ENCODE measurements at places on chromosomes 3 and 15.
A peak's percentile ranks its signal among the peaks of the same experiment; 100 is the strongest.

GRCh38 chr3:141240687-141241615, 9.3 kb downstream of the PXYLP1 start:
- no peak for DNase-seq

GRCh38 chr3:53380306-53380705, 33.0 kb upstream of the DCP1A start:
- no peak for DNase-seq

DNA sequence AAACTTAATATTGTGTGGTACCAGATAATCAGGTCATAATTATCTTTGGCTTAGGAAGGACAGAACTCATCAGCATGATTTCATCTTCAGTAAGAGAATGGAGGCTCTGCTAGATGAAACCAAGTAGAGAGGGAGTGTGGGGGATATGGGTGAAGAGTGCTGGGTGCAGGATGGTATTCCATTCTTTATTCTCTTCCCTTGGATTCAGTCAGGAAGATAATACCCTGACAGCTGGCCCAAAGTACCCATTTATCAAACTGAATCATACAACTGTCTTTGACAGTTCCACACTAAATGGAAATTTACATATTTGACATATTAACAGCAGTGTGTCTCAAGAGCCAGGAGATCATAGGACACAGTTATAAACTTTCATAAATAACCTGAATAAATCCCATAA, 44.7 kb downstream of the GOLIM4 start:
- DNase-seq, result no peak

DNA sequence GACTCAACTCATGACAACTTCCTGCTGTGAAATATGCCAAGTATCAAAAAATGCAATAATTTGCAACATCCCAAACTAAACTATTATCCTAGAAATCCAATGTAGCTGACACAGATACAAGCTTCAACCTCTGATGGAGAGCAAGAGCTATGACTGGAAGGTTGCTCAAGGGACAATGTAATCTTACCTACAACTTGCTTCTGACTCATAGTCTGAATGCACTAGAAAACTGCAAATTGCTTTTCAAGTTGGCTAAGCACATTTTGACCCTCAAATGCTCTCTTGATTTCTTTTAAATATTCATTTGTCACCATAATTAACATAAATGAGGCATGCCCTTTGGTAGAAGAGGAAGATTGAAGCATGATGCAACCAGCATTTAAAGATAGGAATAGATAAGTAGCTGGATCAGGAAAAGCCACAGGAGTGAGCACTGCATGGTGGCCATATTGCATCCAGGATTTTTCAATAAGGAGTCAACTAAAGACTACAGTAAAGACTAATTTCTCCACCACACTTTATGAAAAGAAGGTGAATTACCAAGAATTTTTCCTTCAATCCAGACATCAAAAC, 630.8 kb upstream of the GBE1 start:
- DNase-seq, result no peak

GRCh38 chr15:51982770-51983103, 11.2 kb upstream of the LEO1 start:
- no peak for DNase-seq

DNA sequence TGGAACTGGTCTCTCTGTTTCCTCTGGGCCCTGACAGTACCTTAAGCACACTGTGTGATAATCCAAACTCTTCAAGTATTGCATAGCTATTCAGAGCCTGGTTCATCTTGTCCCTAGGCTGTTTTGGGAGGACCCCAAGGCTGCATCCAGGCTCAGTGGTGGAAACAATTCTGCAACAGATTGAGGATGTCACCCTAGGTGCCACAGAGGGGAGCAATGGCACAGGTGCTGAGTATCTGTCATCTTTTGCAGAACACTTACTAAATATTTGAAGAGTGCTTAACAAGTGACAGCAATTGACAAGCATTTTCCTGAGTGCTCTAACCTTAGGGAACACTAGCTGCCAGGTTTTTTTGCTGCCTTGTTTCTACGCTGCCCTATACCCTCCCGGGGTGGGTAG, 27.8 kb downstream of the STARD5 start:
- DNase-seq, result no peak

- no peak for DNase-seq
Observed at GRCh38 chr15:28931828-28932227, 46.1 kb downstream of the APBA2 start.

DNA sequence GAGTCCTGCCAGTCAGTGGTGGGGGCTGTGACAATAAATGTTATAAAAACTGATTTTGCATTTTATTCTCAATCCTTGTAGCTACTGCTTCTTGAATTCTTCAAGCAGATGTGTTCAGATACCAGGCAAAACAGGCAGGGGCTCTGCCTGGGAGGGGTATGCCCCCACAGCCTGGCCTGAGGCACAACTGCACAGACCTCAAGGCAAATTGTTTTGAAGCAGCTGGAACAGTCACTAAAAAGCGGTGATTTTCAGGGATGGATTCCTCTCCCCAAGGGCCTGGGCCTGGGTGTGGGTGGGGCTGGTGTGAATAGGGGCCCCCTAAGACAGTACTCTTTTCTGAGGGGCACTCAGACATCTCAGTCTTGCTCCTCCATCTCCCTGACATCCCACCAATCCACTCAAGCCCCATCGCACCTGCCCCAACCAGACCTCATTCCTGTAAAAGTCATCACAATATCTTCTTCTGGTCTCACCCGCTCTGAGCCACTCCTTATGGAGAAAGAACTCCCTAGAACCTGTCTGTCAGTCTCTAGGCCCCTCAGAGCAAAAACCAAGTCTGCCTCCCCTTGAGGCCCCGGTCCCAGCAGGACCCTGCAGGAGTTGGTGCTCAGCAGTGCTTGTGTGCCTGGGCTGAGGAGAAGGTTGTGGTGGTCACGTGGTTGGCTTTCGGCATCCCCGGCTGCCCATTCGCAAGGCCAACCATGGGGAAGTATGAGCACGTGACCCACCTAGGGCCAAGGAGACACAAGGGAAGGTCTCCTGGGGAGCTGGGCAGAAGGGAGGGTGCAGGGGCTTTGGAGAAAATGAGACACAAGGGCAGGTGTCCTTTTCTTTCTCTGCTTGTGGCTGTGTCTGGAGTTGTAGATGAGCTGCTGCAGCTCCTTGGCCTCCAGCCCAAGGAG, 2.9 kb upstream of the PSTPIP1 start:
- DNase-seq, result no peak

GRCh38 chr15:94526071-94526689, 294.8 kb downstream of the MCTP2 start:
- DNase-seq, result peak; percentile 13

- DNase-seq, result no peak
Observed at GRCh38 chr15:63194880-63195568, 5.6 kb downstream of the RAB8B start.

- DNase-seq, result no peak
Observed at GRCh38 chr3:126337980-126338651, 19.1 kb downstream of the KLF15 start.

GRCh38 chr15:86905625-86906256, 826.1 kb downstream of the AGBL1 start:
- DNase-seq, result no peak

GRCh38 chr3:178500631-178501030, 35.6 kb upstream of the KCNMB2 start:
- no peak for DNase-seq

GRCh38 chr3:193780397-193780796, 187.4 kb downstream of the OPA1 start:
- no peak for DNase-seq

- no peak for DNase-seq
Observed at GRCh38 chr3:18405141-18405540, 20.0 kb downstream of the SATB1 start.

DNA sequence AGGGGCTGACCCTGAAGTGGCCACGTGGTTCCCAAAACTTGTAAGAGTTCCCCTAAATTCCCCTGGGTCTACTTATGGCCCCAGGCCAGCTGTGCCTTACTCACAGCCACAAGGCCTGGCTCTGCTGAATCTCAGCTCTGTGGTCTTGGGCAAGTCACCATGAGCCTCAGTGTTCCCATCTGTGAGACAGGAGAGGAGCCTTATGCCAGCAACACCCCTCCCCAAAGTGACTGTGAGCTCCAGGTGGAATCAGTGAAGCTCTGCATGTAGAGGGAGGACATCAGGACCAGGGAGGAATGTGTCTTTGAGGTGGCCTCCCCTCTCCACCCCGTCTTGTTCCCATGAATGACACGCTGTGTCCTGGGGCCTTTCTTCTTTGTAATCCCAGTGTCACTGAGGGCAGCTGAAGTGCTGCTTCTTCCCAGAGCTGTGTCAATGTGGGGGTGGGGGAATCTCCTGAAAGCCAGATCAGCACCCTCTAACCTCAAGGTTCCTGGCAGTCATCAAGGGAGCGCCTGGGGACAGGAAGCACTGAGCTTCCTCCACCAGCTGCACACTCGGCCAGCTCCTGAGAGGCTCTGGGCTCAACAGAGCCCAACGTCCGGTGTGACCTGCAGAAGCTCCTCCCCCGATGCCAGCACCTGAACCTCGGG, 258.9 kb downstream of the UACA start:
- no peak for DNase-seq

DNA sequence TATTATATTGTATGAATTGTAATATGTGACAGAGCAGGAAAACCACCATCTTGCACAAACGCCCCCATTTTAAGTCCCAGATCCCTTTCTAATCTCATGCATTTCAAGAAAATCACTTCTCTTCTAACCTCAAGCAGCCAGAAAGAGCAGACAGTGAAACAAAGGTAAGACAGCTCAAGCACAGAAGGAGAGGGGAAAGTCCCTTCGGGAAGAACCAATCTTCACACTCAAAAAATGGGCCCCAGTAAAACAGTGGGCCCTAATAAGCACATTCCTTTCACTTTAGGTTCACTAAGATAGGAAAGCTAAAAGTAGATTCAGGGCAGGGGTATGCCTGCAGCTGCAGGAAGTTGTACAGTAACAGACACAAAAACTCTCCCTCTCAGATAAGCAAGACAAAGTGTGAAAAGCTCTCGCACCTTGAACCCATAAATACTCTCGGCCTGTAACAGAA, 1268.7 kb downstream of the SI start:
- no peak for DNase-seq

- no peak for DNase-seq
Observed at GRCh38 chr3:20015525-20015924, 3.5 kb upstream of the PP2D1 start.

DNA sequence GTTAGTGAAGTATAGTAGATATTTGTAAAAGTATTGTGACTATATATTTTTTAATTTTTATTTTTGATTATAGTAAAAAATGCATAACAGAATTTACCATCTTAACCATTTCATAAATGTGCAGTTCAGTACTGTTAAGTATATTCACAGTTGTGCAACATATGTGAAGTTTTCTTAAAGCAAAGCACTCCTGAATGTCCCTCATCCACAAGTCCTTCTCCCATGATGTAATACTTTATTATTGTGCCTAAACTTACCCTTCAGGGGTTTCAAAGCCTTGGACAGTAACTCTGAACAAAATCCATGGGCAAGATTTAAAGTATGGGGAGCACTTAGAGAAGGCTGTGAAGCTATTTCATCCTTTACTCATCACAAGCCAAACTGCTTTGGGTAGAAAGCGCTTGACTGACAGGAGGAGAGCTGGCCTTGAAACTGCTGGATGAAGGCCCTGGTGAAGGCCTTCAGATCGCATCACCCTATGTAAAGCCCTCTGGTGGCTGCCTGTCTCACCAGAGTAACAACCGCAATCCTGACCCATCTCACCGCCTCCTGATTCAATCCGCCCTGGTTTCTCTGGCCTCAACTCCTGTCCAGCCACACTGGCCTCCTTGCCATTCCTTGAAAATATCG, 28.0 kb downstream of the LSM3 start:
- DNase-seq, result no peak

- no peak for DNase-seq
Observed at GRCh38 chr3:40523781-40524180, 979 bp upstream of the ZNF621 start.

GRCh38 chr3:142086581-142087090, 62.7 kb downstream of the TFDP2 start:
- peak; percentile 22 for DNase-seq

GRCh38 chr15:98548139-98548971, 100.0 kb upstream of the IGF1R start:
- peak; percentile 54 for DNase-seq

GRCh38 chr3:37974121-37975083, 16.2 kb upstream of the VILL start:
- peak; percentile 60 for DNase-seq

GRCh38 chr15:98787936-98788757, 139.8 kb downstream of the IGF1R start:
- DNase-seq, result no peak

- peak; percentile 2 for DNase-seq
Observed at GRCh38 chr3:161630794-161631193, 134.2 kb downstream of the OTOL1 start.

GRCh38 chr3:194985031-194985578, 285.9 kb downstream of the XXYLT1 start:
- DNase-seq, result no peak

- DNase-seq, result no peak
Observed at GRCh38 chr3:107797586-107797985, 274.8 kb downstream of the BBX start.

DNA sequence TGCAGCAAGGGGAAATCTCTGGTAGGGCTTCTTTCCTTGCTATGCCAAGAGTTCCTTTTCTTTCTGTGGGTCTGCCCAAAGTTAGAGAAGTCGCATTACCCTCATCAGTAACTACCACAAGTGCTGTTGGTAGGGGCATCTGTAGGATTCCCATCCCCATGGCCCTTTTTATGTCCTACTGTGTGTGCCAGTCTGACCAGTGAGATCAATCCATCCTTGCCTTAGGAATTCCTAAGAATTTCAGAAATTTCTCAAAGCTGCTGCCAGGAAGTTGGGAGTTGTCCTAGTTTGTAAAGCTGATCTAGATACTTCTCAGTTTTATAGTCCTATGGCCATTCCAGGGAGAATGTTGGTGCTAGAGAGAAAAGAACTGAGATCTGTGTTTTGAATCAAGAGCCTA, 36.5 kb downstream of the SH3GL3 start:
- DNase-seq, result no peak

DNA sequence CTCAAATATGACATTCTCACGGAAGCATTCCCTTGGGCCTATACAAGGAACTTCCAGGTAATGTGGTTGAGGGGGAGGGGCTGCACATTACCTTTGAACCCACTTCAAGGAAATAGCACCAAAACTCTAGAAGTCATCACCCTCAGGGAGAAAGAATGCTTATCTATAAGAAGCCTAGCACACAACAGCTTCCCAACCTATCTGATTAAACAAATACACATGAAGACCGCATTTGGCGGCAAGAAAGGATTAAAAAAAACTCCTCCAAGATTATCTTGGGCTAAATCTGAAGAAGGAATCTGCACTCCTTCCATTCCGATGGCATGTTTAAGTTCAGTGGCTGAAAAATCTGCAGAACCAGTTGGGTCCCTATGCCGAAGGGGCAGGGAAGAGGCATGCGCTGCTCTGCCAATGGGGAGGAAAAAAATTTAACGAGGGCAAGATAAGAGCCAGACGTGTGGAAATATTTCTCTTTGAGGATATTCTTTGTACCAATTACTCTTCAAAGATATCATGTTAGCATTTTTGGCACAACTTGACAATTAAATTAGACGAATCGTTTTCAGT, 82.0 kb upstream of the WNT5A start:
- no peak for DNase-seq

- no peak for DNase-seq
Observed at GRCh38 chr15:38553071-38553470, 11.5 kb downstream of the RASGRP1 start.
